ENCODE measurements at places on chromosomes 13 and 19.

- no peak for DNase-seq
Observed at GRCh38 chr19:54427586-54427985, 12.3 kb downstream of the TTYH1 start.

DNA sequence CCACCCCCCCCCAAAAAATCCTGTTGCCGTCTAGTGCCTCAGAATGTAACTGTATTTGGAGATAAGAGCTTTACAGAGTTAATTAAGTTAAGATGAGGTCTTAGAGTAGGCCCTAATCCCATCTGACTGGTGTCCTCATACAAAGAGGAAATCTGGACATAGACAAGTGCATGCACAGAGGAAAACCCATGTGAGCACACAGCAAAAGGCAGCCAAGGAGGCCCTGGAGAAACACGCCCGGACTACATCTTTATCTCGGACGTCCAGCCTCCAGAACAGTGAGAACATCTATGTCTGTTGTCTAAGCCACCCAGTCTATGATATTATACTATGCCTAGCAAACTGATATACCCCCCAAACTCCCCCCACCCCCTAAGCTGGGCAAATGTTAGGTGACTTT is 193.8 kb downstream of the KATNAL1 start:
- no peak for DNase-seq

DNA sequence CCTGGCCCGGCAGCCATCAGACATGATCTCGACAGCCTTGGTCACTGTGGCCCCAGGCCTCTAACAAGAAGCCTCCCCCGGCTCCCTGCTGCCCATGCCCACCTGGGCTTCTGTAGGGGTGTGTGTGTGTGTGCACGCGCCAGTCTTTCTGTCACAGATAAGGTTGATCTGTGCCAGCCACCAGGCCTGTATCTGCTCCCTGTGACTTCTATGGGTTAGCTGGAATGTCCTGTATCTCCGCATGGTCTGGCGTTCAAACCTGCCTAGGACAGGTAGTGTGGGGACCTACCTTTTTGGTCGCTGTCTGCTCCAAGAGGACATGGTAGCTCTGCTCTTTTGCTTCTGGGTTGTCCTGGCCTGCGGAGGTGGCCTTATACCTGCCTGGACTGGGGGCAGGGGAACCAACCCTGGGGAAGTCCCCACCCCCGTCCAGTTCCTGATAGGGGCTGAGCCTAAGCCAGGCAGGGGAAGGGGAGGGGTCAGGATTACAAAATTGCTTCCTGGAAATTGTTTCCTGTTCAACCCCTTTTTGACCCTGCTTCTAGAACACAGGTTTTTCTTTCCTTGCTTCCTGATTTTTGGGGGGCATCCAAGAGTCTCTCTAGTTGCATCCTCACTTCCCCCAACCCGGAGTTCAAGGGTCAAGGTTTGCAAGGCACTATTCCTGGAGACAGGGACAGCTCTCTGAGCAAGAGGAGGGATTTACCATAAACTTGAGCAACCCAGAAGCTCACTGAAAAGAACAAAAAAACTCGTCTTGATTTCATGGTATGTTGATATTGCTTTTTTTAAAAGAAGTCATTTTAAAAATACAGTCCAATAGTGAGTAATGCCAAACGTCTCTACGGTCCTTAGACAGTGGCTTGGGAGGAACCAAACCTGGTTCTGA is at the start of gene LRG1:
TSS of gene LRG1 (minus strand) at position 344 of the 889 bp plus-strand sequence. CDS start at position 321, 23 bp downstream.
- no peak for DNase-seq

- no peak for DNase-seq
Observed at GRCh38 chr13:39415008-39415802, 187.8 kb downstream of the LHFPL6 start.

DNA sequence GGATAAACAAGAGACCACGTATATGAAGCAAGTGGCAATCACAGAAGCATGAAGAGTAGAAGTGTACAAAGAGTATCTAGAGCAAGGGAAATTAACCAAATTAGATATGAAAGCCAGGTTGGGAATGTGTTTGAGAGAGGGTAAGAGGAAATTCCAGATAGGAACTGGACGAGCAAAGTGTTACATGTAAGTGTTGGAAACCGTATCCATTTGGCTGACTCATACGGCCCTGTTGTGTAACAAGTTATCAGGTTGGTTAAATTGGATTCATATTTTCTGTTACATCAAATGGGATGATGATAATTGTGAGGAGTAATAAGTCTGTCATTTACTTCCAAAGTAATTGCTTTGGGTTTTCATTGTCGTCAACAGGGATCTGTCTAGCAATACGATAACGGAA is 46.7 kb downstream of the RXFP2 start:
- no peak for DNase-seq

DNA sequence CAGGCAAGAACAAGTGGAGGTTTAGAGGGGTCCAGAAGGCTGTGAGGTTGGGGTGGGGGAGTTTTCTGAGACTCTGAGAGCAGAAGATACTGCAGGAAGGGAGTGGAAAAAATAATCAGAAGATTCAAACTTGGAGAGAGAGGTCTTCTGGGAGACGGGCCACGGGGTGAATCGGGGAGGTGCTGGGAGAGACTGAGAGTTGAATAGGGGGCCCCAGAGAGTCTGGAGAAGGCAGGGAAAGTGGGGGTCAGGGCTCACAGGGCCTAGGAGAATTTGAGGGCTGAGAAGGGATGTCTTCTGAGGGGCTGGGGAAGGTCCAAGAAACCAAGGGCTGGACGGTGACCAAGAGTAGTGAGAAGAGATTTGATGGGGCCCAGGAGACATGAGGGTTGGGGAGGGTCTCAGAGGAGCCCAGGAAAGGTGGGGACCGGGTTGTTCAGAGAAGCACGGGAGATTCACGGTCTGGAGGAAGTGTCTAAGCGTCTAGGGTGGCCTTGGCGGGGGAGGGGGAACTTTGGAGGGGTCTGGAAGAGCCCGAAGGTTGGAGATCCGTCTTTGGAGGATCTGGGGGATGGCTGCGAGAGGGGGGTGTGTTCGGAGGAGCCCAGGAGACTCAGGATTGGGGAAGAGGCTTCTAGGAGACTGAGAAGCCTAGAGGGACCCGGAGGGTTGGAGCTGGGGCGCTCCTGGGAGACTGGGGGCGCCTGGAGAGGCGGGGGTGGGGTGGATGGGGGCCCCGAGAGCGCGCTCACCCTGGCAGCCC is 1.5 kb downstream of the KCNC3 start:
- DNase-seq: no peak

- no peak for DNase-seq
Observed at GRCh38 chr13:26525528-26525927, 32.0 kb upstream of the WASF3 start.

DNA sequence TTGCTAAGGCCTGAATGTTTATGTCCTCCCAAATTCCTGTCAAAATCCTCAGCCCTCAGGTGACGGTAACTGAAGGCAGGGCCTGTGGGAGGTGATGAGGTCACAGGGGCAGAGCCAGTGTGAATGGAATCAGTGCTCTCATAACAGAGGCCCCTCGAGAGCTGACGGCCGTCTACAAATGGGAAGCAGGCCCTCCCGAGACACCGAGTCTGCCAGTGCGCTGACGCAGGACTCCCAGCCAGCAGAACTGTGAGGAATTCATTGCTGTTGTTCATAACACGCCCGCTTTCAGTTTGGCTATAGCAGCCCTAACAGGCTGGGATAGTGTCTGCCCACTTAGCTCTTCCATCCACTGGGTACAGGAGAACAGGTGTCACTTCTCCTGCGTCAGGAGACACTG is 41.2 kb downstream of the CARS2 start:
- no peak for DNase-seq

- DNase-seq: no peak
Observed at GRCh38 chr19:1766800-1767352, 13.6 kb downstream of the ONECUT3 start.

- DNase-seq: no peak
Observed at GRCh38 chr19:44848036-44848811, 2.1 kb downstream of the NECTIN2 start.

DNA sequence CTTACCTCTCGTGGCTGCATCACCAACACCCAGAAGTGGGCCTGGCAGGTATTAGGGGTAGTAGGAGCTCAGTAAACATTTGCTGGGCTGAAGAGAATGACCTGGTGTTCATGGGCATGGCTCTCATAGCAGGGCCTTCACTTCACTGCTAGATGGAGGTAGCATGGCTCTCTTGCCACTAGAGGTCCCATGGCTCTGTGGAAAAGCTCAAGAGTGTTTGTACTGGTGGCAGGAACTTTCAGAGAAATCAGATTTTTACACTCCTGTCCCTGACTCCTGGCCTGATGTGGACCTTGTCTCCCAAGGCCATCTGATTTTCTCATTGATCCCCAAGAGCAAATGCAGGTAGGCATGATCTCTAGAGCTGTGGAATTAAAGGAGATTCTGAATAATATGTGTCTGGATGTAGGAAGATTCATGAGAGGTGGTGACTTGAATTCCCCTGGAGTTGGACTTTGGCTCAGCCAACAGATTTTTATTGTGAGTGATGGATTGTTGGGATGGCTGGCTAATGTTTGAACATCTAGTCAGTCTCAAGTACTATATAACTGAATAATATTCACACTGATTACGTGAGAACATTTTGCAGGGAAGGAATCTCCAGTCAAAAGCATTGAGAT is 5.7 kb downstream of the ZNF574 start:
- DNase-seq: no peak

- DNase-seq: no peak
Observed at GRCh38 chr19:12139269-12139668, 881 bp downstream of the ZNF20 start.

DNA sequence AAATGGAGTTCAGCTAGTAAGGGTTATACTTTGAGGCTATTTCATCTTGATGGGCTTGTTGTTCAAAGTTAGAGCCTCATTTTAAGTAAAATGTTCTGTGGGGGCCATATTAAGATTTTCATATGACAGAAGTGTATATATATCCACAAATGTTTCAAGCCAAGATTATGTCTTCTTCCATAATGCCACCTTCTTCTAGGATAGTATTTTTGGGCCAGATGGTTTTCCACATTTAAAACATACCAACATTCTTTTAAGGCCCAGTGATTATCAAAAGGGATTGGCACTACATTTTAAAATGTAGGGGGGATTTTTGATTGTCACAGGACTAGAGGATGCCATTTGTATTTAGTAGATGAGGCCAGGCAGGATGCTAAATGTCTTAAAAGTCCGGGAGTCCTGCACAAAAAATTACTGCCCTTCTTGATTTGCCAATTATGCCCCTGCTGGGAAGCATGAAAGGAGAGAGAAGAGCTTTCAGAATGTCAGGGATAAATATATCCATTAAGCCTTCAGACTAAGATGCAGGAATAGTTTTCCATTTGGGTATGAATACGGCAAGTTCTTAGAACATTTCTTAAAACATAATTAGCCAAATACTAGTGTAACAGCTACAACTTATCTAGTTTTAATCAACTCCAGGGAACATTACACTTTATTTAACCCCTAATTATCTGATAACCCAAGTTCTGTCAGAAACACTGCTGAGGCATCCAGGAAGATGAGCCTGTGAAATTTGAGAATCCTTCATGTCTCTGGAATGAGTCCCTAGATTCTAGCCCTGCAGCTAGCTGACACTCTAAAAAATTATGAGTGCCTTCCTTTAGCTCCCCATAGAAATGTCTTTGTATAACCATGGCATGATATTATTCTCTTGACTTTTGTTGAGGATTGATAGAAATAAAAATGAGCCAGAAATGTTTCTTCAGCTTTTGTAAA is 34.0 kb downstream of the ITM2B start:
- no peak for DNase-seq

DNA sequence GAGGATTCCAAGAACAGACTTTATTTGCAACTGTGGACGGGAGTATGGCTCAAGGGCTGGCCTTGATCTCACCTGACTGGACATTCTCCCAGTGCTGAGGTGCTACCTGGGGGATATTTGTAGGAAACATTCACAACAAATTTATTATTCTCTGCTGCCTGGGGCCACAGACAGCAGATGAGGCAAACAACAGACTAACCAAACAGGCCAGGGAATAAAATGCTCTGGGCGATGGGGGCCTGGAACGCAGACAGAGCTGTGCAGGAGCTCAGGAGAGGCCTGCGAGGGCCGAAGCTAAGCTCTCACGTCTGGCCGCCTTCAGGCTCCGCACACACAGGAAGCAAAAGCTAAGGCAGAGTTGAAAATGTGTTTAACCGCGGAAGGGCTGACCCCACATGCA is 7.8 kb downstream of the PLPP2 start:
- DNase-seq: no peak

- no peak for DNase-seq
Observed at GRCh38 chr19:4635754-4636116, 3.6 kb upstream of the TNFAIP8L1 start.

DNA sequence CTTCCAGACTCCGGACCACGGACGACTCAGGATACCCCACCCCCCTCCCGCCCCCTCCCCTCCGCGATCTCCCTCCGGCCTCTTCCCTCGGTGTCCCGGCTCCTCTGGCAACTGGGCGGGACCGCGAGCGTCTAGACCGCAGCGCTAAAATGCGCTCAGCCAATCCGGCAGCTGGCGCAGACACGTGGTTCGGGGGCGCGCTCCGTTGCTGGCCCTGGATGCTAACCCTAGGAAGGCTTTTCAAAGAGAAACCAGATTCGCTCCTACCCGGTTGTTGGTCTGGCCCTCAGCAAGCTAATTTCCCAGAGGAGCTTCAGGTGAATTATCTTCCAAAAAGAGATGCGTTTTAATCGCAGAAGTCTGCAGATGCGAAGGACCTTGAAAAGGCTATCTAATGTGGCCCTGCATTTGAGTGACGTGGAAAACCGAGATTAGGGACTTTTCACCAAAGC is at the start of gene DZIP1:
TSS of gene DZIP1 (minus strand) at position 106 of the 452 bp plus-strand sequence. CDS start 2,677 bp downstream, outside the sequence.
- no peak for DNase-seq

GRCh38 chr13:49550942-49551644 is 34.3 kb downstream of the RCBTB1 start:
- DNase-seq: no peak

GRCh38 chr13:20270163-20270865 is 38.2 kb upstream of the GJB6 start:
- DNase-seq: no peak

GRCh38 chr13:46369506-46370277 is 17.4 kb downstream of the RUBCNL start:
- DNase-seq: no peak

GRCh38 chr13:69946511-69946910 is 161.1 kb upstream of the ATXN8OS start:
- no peak for DNase-seq

GRCh38 chr19:34772697-34773554 is at the start of gene ZNF599:
Gene ZNF599, minus strand, starts transcription at chr19:34773215. Its CDS starts 374 bp downstream, at chr19:34772841.
- peak; percentile 93 for DNase-seq

- no peak for DNase-seq
Observed at GRCh38 chr13:78867655-78868054, 208.7 kb upstream of the OBI1 start.

- DNase-seq: no peak
Observed at GRCh38 chr13:29569253-29570050, 26.0 kb downstream of the SLC7A1 start.

- DNase-seq: no peak
Observed at GRCh38 chr13:22162889-22163288, 492.0 kb downstream of the FGF9 start.

DNA sequence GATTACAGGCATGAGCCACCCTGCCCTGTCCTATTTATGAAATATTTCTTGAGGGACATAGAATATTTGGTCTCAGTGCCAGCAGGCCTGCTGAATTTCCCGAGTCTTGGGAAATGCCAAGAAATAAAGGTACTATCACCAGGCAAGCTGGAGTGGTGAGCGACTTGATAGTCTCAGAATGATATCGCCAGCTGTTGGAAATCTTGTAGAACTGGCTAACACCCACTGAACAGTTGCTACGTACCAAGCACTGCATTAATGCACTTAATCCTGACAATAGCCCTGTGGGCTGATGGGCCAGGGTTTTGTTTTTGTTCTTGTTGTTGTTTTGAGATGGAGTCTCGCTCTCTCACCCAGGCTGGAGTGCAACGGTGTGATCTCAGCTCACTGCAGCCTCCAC is 42.2 kb upstream of the MRI1 start:
- DNase-seq: no peak

- DNase-seq: no peak
Observed at GRCh38 chr19:29620931-29621351, 14.9 kb downstream of the POP4 start.

GRCh38 chr13:62171697-62172096 is 756.0 kb upstream of the PCDH20 start:
- no peak for DNase-seq

Measured in activated CD4-positive, CD25-positive, alpha-beta regulatory T cell treated with anti-CD3 and anti-CD28 coated beads, Interleukin-2, amount 50 U/mL, for 72 hours (primary cell).